Motor neuron (in vitro differentiated cells): ENCODE measurements at places on chromosomes 2 and 18.

GRCh38 chr2:206420721-206421120 is 22.6 kb upstream of the ADAM23 start:
- no peak for ATAC-seq

DNA sequence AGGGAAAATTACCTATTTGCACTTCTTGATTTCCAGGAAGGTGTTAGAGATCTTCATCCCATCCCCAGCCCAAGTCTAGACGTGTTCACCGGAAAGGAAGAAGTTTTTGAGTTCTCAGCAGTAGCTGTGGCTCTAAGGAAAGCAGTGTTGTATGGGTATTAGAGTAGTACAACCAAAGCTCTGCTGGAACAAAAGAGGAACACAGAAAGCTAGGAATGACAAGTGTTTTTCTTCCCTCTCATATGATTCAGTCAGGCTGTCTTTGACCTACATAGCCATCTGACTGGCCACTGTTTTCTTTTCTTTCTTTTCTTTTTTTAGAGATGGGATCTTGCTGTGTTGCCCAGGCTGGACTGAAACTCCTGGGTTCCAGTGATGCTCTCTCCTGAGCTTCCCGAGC is 82.7 kb upstream of the SLC39A10 start:
- ATAC-seq: no peak

- no peak for ATAC-seq
These were observed 182.6 kb upstream of the PKDCC start for GRCh38 chr2:41865263-41865662.

- no peak for ATAC-seq
These were observed 102.7 kb downstream of the CALCRL start for GRCh38 chr2:187345338-187345737.

DNA sequence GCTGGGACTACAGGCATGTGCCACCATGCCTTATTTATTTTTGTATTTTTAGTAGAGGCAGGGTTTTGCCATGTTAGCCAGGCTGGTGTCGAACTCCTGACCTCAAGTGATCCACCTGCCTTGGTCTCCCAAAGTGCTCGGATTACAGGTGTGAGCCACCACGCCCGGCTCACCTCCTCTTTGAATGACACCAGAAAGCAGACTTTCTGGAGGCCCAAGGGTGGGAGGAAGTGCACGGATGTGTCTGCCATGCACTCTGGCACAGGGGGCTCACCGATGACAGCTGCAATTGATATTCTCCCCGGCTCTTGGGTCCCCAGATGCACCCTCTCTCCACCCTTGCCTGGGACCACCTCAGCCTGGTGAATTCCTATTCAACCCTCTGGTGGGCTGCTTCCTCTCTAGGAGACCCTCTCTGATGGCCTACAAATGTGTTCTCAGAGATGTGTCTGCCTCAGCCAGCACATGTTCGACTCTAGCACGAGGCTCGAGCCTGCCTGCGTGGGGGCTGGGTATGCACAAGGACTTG is 87.3 kb downstream of the SEPTIN10 start:
- no peak for ATAC-seq

GRCh38 chr2:43417300-43417699 is 178.5 kb downstream of the THADA start:
- no peak for ATAC-seq

DNA sequence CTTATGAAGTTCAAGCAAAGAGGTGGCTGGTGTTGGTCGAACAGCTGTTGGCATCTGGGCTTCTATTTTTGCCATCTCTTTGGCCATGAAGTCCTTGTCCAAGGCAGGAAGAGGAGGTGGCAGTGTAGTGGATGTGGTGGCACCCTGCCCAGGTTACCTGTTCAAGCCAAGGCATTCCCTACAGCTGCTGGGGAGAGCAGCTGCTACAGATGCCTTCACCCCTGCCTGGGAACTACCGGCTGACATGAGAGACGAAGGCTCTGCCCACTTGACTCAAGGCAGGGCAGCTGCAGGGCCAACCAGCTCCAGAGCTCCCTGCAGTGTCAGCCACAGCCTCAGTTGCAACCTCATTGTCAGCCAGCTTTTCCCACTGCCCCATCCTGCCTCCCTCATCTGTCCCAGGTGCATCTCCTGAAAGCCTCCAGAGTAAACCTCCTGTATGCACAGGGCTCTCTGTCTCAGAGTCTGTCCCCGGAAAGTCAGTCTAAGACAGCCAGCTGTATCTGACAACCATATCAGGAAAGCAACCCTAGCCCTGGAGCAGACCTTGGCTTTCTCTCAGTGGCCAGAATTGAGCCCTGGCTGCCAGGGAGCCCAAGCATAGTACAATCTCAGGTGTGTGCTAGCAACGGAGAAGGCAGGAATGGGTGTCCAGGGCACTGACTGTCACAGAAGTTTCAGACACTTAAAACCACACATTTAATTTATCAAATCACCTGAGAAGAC is 115.9 kb downstream of the RPIA start:
- no peak for ATAC-seq

DNA sequence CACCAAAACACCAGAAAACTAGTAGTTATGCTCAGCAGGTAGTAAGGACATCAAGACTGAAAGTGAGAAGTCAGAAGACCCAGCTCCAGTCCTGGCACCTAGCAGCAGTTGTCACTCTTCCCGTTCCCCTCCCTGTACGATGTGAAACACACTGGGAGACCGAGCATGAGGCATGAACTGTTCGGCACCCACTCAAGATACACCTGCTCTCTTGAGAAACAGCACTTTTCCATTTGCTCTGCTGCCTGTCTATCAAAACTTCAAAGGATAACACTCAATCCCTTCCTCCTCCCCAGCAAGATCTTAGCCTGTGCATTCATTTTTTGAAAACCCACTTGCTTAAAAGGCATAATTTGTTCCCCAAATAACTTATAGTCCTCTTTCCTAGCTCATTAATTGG is 123.9 kb downstream of the PLEKHM3 start:
- no peak for ATAC-seq

GRCh38 chr18:65227970-65228369 is 522.8 kb upstream of the CDH7 start:
- ATAC-seq: no peak

GRCh38 chr2:188046437-188046836 is 245.2 kb upstream of the GULP1 start:
- no peak for ATAC-seq

DNA sequence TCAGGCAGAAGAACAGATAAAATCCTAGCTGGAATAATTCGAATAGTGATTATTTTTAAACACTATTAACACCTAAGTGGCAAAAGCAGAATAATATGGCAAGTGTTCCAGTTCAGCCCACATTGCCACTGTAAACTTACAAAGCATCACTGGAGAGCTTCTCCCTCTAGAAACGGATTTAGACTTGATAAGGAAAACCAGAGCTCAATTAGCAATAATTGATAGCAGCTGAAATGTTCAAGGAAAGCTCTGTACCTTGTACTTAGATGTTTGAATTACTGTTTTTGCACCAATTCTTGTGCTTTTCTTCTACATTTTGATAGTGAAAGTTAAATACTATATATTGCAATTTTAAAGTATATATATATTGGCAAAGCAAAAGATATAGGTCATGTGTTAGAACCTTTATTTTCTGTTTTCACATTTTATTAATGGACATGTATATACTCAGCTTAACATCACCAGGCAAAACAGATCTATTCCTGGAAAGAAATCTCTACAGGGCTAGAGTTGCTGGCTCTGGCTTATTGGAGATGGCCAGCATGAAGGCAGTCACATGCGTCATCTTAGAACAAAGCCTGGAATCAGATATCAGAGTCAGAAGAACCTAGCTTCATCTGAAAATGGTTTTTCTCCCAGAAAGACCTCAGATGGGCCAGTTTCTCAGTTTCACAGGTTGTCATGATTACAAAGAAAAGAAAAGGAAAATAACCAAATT is 149.1 kb upstream of the CTAGE1 start:
- ATAC-seq: no peak

DNA sequence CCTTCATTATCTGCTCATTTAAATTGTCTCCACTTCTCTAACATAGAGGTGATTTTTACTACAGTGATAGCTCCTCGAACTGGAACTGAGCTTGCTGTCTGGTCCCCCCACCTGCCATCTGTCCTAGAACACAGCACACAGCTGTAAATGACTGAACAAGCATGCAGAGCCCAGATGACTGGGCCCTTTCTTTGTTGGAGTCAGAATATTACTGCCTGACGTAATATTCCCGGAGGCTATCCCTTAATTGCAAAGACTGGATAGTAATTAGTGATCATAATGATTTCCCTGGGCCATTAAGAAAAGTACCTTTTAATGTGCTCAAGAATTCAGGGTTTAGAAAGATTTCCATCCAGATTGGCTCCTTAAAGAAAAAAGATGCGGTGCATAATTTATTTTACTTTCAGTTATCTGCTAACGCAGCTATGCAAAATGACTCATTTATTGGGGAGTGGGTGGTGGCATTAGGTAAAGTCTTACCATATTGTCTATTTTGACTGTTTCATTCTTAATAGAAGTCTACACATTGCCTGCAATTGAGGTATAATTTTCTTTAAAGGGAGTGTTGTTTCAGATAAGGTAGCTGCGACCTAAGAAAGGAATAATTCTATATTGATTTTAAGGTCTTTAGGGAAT is 84.4 kb downstream of the MAP4K4 start:
- ATAC-seq: peak; percentile 76

- no peak for ATAC-seq
These were observed 23.9 kb downstream of the ANTXR1 start for GRCh38 chr2:69036926-69037325.

GRCh38 chr2:55490554-55490953 is 29.0 kb upstream of the CFAP36 start:
- peak; percentile 79 for ATAC-seq

DNA sequence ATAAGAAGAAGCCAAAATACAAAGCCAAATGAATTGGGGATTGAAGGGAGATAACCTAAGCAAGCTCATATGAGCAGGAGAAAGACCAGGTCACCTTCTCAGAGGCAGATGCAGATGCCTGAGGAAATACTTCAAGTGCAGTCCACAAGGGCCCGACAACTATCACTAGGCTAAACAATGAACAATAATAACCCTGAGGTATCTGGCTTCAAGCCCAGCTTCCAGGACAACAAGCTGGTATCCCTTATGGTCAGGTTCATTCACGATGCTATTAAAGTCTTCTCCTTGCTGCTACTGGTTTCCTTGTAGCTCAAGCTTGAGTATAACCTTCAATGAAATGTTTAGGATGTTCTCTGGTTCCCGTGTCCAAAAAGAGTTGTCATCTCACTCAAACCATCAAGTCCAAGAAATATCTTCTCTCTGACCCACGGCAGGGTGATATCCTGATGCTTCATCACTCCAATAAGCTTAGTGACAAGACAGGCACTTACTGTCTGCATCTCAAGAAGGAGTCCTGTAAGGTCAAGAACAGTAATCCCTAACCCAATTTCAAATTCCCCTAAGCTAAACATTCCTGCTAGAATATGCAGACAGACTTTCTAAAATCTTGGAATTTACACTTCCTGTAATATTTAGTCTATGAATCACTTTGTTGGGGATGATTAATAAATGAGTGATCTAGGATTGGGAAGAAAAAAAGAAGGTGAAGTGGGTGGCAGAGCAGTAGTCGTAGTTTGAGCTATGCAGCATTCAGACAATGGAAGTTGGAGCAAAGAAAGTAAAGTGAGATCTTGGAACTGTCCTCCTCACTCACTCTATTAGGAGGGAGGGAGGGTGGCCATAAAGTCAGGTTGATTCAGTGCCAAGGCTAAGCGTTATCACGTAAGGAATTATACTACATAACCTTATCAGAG is 33.1 kb downstream of the CHN1 start:
- ATAC-seq: no peak

- no peak for ATAC-seq
These were observed 23.1 kb upstream of the TNFAIP6 start for GRCh38 chr2:151334082-151334815.
